Stomach (tissue), 19 donors: ENCODE measurements at places on chromosomes 1 and 21. TPM values are rescaled to one million over a fixed set of nuclear protein-coding genes. Genes with fewer than 3 reads are reported as not detected.
A peak's percentile ranks its signal among the peaks of the same experiment; 100 is the strongest.

Gene KLHDC9
- 2.4 TPM for total RNA-seq

GRCh38 chr1:8878448-8878697 lies at the start of gene ENO1:
ENO1 (minus strand) TSS chr1:8878686; CDS start chr1:8874908, 3,778 bp downstream.
- peaks cover 24% of the 10 kb centered on the region for H3K36me3 ChIP-seq
- peak within 1 kb of the TSS; percentile 100 for H3K27ac ChIP-seq
- peaks cover 43% of the 10 kb centered on the region for H3K4me1 ChIP-seq
- peak within 1 kb of the TSS; percentile 91 for H3K4me3 ChIP-seq
- H3K27me3 ChIP-seq = no peaks in the 10 kb centered on the region

Gene AMY2A
- total RNA-seq = not detected

- DNase-seq = no peak
- no peaks in the 10 kb centered on the region for H3K27me3 ChIP-seq
- H3K36me3 ChIP-seq = no peaks in the 10 kb centered on the region
- no peak overlapping the region for H3K27ac ChIP-seq
- no peak overlapping the region for H3K4me3 ChIP-seq
- peaks cover 8% of the 10 kb centered on the region for H3K4me1 ChIP-seq
These were observed 41.5 kb downstream of the DTL start for GRCh38 chr1:212077028-212077427.

Gene TMPRSS3
- total RNA-seq = not detected

DNA sequence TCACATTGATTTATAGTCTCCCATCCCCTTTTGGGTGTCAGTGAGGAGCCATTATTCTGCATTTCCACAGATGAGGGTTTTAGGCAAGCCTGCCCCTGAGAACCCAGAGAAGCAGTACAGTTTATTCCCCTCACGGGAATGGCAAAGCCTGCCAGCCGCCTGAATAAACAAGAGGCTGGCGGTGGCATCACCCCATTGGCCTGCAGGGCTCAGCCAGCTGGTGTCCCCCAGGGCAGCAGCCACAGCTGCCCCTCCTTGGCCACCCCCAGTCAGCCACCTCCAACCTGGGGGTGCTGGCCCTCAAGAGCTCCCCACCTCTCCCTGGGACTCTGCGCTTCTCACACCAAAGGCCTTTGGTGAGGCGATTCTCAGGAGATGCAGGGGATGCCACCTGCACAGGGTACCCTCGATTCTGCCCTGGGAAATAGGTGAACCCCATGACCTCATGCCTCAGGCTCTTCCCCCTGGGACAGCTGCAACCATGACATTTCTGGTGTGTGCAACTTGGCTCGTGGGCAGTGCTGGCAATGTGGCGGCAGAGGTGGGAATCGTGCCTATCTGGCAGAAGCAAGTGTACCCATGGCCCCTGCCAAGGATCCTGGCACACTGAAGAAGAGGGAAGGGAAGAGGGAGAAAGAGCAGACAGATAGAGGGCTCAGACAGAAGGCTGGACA lies 14.0 kb downstream of the OLFML2B start:
- no peak for DNase-seq
- H3K27me3 ChIP-seq = no peaks in the 10 kb centered on the region
- H3K36me3 ChIP-seq = no peaks in the 10 kb centered on the region
- H3K4me3 ChIP-seq = no peak overlapping the region
- H3K27ac ChIP-seq = no peak overlapping the region
- no peaks in the 10 kb centered on the region for H3K4me1 ChIP-seq

GRCh38 chr1:213345621-213346020 lies 294.6 kb downstream of the RPS6KC1 start:
- H3K4me1 ChIP-seq = no peaks in the 10 kb centered on the region
- H3K27me3 ChIP-seq = no peaks in the 10 kb centered on the region
- H3K4me3 ChIP-seq = no peak overlapping the region
- DNase-seq = no peak
- no peak overlapping the region for H3K27ac ChIP-seq

Gene NPR1
- 6.6 TPM for total RNA-seq

DNA sequence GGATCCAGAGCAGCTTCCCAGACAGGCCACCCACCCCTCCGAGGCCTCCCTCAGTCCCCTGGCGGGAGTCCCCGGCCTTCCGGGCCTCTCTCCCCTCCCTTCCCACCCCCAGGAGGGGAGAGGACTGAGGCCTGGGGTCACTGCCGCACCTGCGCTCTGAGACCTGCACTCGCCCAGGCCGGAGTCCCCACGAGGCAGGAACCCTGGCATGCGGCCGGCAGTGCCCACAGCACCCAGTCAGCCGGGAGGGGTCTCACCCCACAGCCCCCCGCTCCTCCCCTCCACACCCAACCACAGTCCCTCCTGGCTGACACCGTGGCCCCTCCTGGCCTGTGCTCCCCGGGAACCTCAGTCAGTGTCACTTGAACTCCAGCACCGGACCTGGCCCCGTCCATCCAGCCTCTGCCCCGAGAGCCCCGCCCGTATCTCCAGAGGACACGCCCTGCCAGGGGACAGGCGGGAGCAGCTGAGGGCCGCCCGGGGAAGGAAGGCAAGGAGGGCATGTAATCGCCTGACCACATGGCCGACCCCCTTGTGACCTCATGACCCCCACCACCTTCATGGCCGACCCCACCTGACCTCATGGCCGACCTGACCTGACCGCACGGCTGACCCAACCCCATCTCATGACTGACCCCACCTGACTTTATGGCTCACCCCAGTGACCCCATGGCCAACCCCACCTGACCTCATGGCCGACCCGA lies 28.7 kb upstream of the TTLL10 start:
- H3K4me1 ChIP-seq = peaks cover 57% of the 10 kb centered on the region
- no peaks in the 10 kb centered on the region for H3K27me3 ChIP-seq
- H3K36me3 ChIP-seq = no peaks in the 10 kb centered on the region

Gene FCRLB
- 0.55 TPM for total RNA-seq

GRCh38 chr1:202713110-202713509 lies 2.9 kb upstream of the SYT2 start:
- H3K27me3 ChIP-seq = peaks cover 4% of the 10 kb centered on the region
- no peaks in the 10 kb centered on the region for H3K36me3 ChIP-seq
- H3K4me3 ChIP-seq = no peak overlapping the region
- H3K4me1 ChIP-seq = peaks cover 10% of the 10 kb centered on the region
- no peak overlapping the region for H3K27ac ChIP-seq

- no peaks in the 10 kb centered on the region for H3K4me1 ChIP-seq
- H3K27me3 ChIP-seq = no peaks in the 10 kb centered on the region
- peaks cover 8% of the 10 kb centered on the region for H3K36me3 ChIP-seq
- no peak for DNase-seq
These were observed 118.9 kb upstream of the TMEM51 start for GRCh38 chr1:15034656-15035055.

Gene SIM2
- total RNA-seq = not detected

GRCh38 chr1:162343470-162343869 lies 33.2 kb downstream of the SPATA46 start:
- no peaks in the 10 kb centered on the region for H3K4me1 ChIP-seq
- no peak overlapping the region for H3K27ac ChIP-seq
- no peak overlapping the region for H3K4me3 ChIP-seq
- no peak for DNase-seq
- H3K27me3 ChIP-seq = no peaks in the 10 kb centered on the region

Gene OR10J1
- total RNA-seq = not detected

Gene PYGO2
- total RNA-seq = 75.3 TPM

Gene NTNG1
- 0.58 TPM for total RNA-seq

GRCh38 chr1:17673329-17674072 lies 81.6 kb upstream of the ACTL8 start:
- H3K4me3 ChIP-seq = no peak overlapping the region
- H3K27me3 ChIP-seq = no peaks in the 10 kb centered on the region
- peaks cover 1% of the 10 kb centered on the region for H3K36me3 ChIP-seq
- peaks cover 33% of the 10 kb centered on the region for H3K4me1 ChIP-seq
- H3K27ac ChIP-seq = no peak overlapping the region

- peaks cover 31% of the 10 kb centered on the region for H3K36me3 ChIP-seq
- DNase-seq = no peak
- no peaks in the 10 kb centered on the region for H3K27me3 ChIP-seq
- peaks cover 39% of the 10 kb centered on the region for H3K4me1 ChIP-seq
- peak overlapping the region; percentile 45 for H3K27ac ChIP-seq
These were observed 20.1 kb upstream of the CCDC17 start for GRCh38 chr1:45643978-45644377.

Gene HFM1
- total RNA-seq = 0.45 TPM

Gene TAS1R1
- not detected for total RNA-seq

- no peaks in the 10 kb centered on the region for H3K4me1 ChIP-seq
- DNase-seq = no peak
- H3K27ac ChIP-seq = no peak overlapping the region
These were observed 521.9 kb upstream of the PRMT6 start for GRCh38 chr1:106534612-106535011.

DNA sequence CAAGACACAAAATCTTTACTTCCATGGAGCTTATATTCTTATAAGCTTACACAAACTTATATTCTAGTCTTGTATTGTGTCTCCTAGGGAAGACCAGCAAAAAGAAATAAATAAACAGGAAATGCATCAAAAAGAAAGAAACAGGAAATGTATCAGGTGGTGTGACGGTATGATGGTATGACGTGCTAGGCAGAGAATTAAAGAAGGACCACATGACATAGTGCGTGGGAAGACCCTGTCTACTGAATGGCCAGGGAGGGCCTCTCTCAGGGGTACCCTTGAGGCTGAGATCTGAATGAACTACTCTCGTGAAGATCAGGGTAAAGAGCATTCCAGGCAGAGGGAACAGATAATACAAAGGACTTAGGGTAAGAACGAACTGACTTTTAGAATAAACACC lies 15.6 kb upstream of the WDR26 start:
- H3K4me3 ChIP-seq = no peak overlapping the region
- H3K27ac ChIP-seq = no peak overlapping the region
- H3K27me3 ChIP-seq = no peaks in the 10 kb centered on the region

DNA sequence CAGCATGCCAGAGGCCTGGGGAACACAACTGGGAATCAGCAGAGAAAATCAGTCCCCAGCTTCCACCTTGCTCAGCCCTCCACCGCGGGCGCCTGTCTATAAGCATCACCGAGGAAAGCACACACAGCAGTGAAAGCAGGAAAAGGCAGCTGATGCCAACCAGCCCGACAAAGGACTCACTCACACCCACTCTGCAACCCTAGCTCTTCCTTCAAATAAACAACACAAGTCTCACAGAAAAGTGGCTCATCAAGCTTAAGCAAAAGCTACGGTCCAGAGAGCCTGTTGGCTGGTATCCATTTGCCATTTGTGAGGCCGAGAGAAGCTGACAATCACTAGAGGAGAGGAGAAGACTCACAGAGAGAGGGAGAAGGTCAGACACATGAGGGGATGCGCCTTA lies 27.1 kb downstream of the MRAP start:
- no peak for DNase-seq
- no peaks in the 10 kb centered on the region for H3K27me3 ChIP-seq
- H3K4me3 ChIP-seq = no peak overlapping the region
- peaks cover 86% of the 10 kb centered on the region for H3K36me3 ChIP-seq

DNA sequence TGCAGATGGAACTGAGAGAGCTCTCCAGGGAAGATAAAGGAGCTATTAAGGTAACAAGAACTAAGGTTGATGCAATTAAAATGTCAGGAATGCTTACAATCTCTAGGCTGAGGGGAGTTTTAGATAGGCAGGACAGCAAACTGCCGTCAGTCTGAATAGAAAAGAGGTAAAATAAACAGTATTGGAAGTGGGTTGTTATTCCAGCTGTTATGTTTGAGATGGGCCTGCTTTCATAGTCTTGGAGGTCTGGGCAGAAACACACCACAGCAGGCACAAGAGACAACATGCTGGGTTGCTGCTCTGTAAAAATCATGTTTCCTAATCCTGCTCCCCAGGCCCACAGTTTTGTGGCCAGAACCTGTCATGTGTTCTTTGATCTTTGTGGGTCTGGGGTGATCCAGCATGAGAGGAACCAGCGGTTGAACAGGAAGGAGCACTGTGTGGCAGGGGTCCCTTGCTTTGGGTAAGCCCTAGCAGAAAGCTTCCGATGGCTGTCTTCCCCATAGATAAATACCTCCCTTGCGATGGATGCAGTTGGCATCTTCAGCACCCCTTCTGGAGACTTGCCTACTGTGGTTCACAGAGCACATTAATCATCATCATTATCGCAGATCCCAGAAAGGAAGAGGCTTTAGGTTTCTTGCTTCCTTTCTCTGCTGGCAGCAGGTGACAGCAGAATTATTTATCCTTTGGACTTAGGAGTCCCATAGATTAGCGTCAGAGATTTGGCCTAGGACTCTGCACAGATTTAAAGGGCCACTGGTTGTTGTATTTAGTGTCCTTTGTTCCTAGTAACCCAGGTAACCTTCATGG lies 97.1 kb downstream of the AK5 start:
- H3K36me3 ChIP-seq = no peaks in the 10 kb centered on the region
- no peaks in the 10 kb centered on the region for H3K4me1 ChIP-seq
- H3K27ac ChIP-seq = no peak overlapping the region
- H3K27me3 ChIP-seq = no peaks in the 10 kb centered on the region

GRCh38 chr1:90605070-90605469 lies 112.0 kb downstream of the BARHL2 start:
- no peak overlapping the region for H3K4me3 ChIP-seq
- H3K27ac ChIP-seq = no peak overlapping the region
- H3K4me1 ChIP-seq = no peaks in the 10 kb centered on the region
- no peaks in the 10 kb centered on the region for H3K27me3 ChIP-seq
